ENCODE measurements at places on chromosomes 16 and 17.

DNA sequence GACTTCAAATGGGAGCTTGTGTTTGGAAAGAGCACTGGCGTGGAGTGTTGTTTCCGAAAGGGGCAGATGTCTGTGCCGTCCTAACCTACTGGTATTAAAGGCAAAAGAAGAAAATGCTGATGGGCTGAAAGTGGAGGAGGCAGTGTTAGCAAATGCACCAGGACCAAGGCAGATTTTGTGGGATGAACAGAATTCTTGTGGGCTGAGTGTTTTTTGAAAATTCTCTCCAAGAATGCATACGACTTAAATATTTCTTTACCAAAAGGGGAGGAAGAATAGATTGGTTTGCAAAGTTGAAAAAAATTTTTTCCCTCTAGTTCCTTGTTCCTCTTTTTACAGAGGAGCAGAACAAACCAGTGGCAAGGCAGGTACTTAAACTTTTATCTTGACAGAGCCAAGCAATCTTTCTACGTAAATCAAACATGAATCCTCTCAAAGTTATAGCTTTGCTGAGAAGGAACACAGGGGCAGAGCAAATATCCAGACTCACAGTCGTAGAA lies 16.8 kb downstream of the MARCHF10 start:
- no peak for DNase-seq

- no peak for DNase-seq
Observed at GRCh38 chr16:30082545-30083090, 6.8 kb downstream of the PPP4C start.

- DNase-seq, result no peak
Observed at GRCh38 chr17:41484920-41485904, 4.3 kb upstream of the KRT35 start.

GRCh38 chr16:50301626-50302471 lies 35.5 kb downstream of the ADCY7 start:
- no peak for DNase-seq

DNA sequence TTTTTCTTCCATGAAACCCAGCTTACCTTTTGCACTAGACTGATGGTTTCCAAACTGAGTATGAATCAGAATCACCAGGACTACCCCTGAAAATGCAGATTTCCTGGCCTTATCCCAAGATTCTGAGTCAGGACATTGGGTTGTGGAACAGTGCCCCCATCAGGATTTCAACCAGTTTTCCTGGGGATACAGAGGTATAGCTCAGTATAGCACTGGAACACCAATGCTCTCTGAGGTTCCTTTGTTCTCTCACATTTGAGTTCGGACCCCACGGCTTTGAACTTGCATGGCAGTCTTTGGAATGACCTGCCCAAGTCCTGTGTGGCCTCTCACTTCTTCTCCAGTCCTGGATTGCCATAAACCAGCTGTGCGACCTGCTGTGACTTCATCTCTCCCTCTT lies 12.8 kb upstream of the CCL8 start:
- DNase-seq, result no peak

DNA sequence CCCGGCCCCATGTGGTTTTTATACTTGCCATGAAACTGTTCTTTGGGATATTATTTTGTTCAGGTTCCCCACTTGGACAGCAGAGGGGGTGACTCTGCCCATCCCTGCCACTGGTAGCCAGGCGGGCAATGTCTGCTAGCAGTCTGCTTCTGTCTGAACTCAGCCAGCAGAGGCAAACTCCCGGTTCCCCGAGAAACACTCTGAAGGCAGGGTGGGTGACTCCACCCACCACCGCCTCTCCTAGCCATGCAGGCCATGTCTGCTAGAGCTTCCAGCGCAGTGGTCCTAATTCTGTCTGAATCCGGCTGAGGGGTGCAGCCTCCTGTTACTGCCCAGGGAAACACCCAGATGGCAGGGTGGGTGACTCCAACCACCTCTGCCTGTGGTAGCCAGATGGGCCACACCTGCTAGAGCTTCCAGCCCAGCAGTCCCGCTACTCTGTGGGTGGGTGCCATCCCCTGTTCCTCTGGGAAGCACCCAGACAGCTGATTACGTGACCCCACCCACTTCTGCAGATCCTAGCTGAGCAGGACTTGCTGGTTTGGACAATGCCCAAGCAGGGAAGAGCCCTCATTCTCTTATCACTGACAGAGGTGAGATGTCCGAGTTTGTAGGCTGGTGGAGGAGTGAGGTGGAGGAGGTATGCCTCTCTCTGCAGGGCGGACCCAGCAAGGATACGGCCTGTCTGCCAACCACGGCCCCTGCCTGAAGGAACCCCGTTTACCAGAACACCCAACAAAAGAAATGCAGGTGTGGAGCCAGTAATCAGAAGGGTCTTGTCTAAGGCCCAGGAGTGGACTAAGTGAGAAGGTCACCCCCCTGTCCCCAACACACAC lies 22.4 kb downstream of the NLRP1 start:
- DNase-seq, result no peak

DNA sequence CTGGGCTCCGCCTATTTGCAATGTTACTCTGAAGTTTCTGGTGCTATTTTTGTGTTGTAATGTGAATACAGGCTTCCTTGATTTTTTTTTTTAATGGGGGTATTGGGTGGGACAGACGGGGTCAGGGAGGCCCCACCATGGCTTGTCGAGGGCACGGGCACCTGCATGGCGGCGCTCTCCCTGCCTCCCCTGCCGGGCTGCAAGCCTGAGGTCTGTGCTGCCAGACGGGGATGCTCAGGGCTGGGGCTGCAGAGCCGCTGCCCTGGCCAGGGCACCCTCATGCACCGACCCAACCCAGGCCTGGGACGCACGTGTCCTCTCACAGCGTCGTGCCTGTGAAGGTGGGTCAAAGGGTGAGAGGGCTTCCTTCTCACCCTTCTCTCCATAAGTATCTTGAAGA lies 13.0 kb upstream of the ZFPM1 start:
- DNase-seq, result no peak

DNA sequence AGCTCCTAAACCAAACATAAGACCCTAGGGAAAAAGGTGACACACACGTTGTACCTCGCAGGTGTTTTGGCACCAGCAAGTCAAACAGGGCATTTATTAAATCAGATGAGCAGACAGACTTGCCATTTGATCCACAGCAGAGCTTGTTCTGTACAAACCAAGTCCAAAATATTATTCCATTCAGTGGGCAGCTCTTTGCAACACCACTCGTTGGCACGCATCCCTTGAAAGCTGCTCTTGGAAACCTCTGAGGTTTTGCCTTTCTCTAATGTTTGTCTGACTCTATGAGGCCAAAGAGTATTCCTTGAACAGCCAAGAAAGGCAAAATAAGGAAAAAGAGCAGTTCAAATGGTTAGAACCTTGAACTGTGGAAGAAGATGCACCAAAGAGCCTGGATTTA lies 12.7 kb downstream of the TMEM100 start:
- DNase-seq, result no peak

- no peak for DNase-seq
Observed at GRCh38 chr16:17335826-17336529, 134.8 kb downstream of the XYLT1 start.

DNA sequence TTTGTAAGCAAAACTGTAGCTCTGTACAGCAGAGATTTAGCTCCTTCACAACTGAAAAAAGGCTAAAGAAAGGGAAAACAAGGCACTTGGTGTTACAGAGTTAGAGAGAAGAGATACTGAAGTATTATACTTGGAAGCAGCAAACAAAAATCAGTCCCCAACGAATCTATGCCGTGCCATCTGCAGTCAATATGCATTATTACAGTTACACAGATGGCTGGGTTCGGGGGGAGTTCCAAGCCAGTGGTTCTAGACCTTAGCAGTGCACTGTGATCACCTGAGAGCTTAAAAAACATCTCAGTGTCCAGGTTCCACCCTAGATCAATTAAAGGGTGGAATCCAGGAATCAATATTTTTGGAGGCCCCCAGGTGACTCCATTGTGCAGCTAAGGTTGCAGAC lies 489.9 kb downstream of the SHISA9 start:
- no peak for DNase-seq

DNA sequence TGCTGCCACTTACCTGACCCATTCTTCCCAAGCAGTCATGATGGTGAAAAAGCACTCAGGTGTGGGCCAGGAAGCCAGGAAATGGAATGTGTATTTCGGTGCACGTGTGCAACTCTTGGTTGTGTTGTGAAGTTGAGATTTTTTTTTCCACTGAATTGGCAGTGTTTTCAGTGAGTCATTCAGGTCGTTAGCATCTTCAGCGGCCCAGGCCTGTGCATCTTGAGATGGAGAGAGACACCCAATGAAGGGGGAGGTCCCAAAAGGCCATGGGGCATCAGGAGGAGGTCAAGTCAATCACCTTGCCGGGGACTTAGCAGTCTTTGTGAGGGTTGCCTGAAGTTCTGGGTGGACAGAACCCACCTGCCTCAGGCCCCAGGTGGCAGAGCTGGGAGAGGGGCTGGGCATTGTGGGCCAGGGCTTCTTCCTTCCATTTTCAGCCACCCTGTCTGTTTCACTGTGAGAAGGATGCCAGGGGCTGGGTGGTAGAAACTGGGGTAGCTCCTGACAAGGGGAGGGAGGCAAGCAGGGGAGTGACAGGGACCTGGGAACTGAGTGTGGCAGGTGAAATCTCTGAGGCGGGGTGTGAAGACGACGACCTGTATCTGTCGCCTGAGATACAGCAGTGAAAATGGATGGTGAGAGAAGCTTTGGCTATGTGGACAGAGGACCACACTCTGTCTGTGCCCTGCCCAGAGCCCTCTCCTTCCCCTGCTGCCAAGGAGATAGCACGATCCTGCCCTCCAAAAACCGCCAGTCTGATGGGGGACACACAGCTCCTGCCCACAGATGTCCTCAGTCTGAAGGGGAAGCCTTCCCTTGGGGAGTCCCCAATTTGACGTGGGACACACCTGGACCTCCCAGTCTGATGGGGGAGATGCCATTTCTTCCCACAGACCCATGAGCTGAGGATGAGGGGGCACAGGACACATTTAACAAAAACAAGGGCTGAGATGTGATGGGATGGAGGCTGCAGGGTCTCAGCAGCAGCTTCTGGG lies 11.9 kb downstream of the TBKBP1 start:
- no peak for DNase-seq

GRCh38 chr17:62760059-62760944 lies 47.8 kb downstream of the MARCHF10 start:
- DNase-seq, result no peak

DNA sequence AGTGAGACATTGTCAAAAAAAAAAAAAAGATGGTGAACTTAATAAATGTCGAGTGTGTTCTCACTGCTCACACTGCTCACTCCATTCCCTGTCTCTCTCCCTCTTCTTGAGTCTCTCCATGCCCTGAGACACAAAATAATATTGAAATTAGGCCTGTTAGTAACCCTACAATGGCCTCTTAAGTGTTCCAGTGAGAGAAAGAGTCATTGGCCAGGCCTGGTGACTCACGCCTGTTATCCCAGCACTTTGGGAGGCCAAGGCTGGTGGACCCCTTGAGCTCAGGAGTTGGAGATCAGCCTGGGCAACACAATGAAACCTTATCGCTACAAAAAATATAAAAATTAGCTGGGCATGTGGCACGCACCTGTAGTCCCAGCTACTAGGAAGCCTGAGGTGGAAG lies 16.2 kb upstream of the CSF3 start:
- no peak for DNase-seq

Measured in CD4-positive, alpha-beta T cell treated with Interleukin-1 beta for 1 hour (primary cell).